ENCODE measurements at places on chromosomes 1 and 21. TPM values are rescaled to one million over a fixed set of nuclear protein-coding genes. Genes with fewer than 3 reads are reported as not detected.

Gene RHBDL2
- total RNA-seq = 1.9 TPM

Gene CFAP57
- 0.20 TPM for total RNA-seq

Gene RAB25
- not detected for total RNA-seq

Gene BNIPL
- 0.04 TPM for total RNA-seq

Gene PDPN
- not detected for total RNA-seq

Gene FAM177B
- total RNA-seq = not detected

Gene CYP4A22
- not detected for total RNA-seq

Gene CR2
- total RNA-seq = not detected

Gene KLHDC7A
- 1.3 TPM for total RNA-seq

Gene SESN2
- total RNA-seq = 10.4 TPM

Gene C1orf210
- total RNA-seq = not detected

Gene GNG4
- total RNA-seq = 15.4 TPM

Gene CNKSR1
- total RNA-seq = 0.11 TPM

Gene GJA9
- not detected for total RNA-seq

Gene ACKR1
- not detected for total RNA-seq

Gene ZNF326
- 16.9 TPM for total RNA-seq

Gene SPRR1B
- total RNA-seq = not detected

Gene SIM2
- 6.1 TPM for total RNA-seq

Data from A549 treated with AZD2906 at 1 μM for 4 hours (cell line).